ENCODE measurements at places on chromosomes 7 and 10. TPM values are rescaled to one million over a fixed set of nuclear protein-coding genes. Genes with fewer than 3 reads are reported as not detected.

The WNT16 gene
- not detected for total RNA-seq

The UBN2 gene
- 9.3 TPM for total RNA-seq

The CPN1 gene
- total RNA-seq = not detected

The LRRC4 gene
- total RNA-seq = 1.3 TPM

The ZNF736 gene
- 6.9 TPM for total RNA-seq

The TRAPPC14 gene
- total RNA-seq = 20.0 TPM

The ASZ1 gene
- total RNA-seq = not detected

The UTF1 gene
- total RNA-seq = not detected

The PTPRZ1 gene
- total RNA-seq = not detected

The STX1A gene
- 19.5 TPM for total RNA-seq

The SEC61A2 gene
- 6.0 TPM for total RNA-seq

The MXI1 gene
- 3.3 TPM for total RNA-seq

The AOAH gene
- total RNA-seq = 0.64 TPM

The PAOX gene
- total RNA-seq = 7.9 TPM

The FRAT1 gene
- total RNA-seq = 3.3 TPM

The FOXI2 gene
- total RNA-seq = not detected

The PTER gene
- 3.4 TPM for total RNA-seq

The PLA2G12B gene
- not detected for total RNA-seq

The C10orf53 gene
- not detected for total RNA-seq

The CREM gene
- 68.5 TPM for total RNA-seq

The IL6 gene
- 5.7 TPM for total RNA-seq

The FXYD4 gene
- total RNA-seq = not detected

The STEAP1B gene
- total RNA-seq = 16.4 TPM

The OR13A1 gene
- not detected for total RNA-seq

The ANKRD61 gene
- not detected for total RNA-seq

The HABP2 gene
- 0.48 TPM for total RNA-seq

The CALD1 gene
- total RNA-seq = 251 TPM

The ATOH7 gene
- not detected for total RNA-seq

The BHLHA15 gene
- total RNA-seq = 0.68 TPM

The ZNF365 gene
- 0.58 TPM for total RNA-seq

The WDFY4 gene
- 0.41 TPM for total RNA-seq

The NOS3 gene
- total RNA-seq = 16.5 TPM

The ZNF503 gene
- 12.4 TPM for total RNA-seq

The KNDC1 gene
- total RNA-seq = not detected

The CH25H gene
- total RNA-seq = not detected

The RPEL1 gene
- total RNA-seq = not detected

The RNF133 gene
- total RNA-seq = 0.70 TPM

The DOCK1 gene
- 90.4 TPM for total RNA-seq

The C10orf143 gene
- total RNA-seq = not detected

The SPDYE5 gene
- total RNA-seq = not detected

The WDR86 gene
- 1.5 TPM for total RNA-seq

The ZKSCAN5 gene
- total RNA-seq = 11.7 TPM

The TMEM254 gene
- total RNA-seq = 8.6 TPM

The ZNF680 gene
- total RNA-seq = 7.8 TPM

The CRTAC1 gene
- 1.6 TPM for total RNA-seq

The TM9SF3 gene
- total RNA-seq = 62.2 TPM

The CABCOCO1 gene
- total RNA-seq = 0.29 TPM

The MOGAT3 gene
- not detected for total RNA-seq

The GPR15LG gene
- not detected for total RNA-seq
